IPS DF 6.9 (cell line): ENCODE measurements at places on chromosomes 11 and 22.

DNA sequence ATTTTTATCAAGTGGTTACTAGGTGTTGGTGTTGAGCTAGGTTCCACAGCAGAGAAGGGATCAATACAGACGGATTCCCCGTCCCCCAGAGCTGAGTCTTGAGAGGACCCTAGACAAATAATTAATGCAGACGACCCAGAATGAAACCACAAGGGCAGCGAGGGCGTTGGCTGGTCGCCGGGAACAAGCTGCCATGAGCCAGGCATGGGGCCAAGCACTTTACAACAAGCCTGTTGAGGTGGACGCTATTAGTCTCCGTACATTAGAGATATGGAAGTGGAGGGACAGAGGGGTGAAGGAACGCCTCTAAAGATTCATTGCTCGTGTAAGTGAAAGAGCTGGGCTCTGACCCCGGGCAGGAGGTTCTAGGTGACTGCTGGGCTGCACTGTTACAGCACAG, 77.1 kb upstream of the EIF3D start:
- no peak for DNase-seq

GRCh38 chr11:125165111-125165842, 726 bp downstream of the PKNOX2 start:
- DNase-seq: no peak

DNA sequence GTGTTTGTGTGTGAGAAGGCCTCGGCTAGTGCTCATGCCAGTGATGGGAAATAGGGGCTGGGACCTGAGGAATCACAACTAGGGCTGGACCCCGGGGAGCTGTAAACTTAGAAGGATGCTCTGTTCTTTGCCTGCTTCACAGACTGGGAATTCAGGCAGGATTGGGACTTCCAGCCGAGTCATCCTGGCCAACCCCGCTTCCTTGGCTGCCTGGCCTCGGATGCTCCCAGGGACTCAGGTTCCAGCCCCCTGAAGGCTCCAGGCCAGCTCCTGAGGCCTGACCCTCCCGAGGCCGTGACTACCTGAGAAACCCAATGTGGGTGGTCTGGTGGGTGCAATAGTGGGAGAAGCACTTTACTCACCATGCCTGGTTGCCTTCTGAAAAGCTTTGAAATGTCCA, 44.7 kb downstream of the IRAG1 start:
- no peak for DNase-seq

- no peak for DNase-seq
Observed at GRCh38 chr11:45486461-45486860, 179.0 kb downstream of the CHST1 start.

DNA sequence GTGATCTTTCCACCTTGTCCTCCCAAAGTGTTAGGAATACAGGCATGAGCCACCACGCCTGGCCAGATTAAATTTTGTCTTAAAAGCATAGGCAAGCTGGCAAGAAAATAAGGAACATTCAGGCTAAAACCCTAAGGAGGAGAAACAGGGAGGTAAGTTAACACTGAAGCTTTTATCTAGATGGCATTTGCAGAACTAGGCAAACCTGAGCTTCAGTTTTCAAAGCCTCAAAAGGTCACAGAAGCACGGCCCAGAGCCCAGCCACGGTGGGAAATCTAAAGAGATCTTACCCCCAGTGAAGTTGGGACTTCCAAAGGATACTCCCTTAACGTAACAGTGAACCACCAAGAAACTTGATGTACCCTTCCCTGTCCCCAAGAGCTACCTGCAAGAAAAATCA, 28.4 kb downstream of the PC start:
- DNase-seq: no peak
